Activated naive CD4-positive, alpha-beta T cell treated with anti-CD3 and anti-CD28 coated beads, Interleukin-2, amount 50 U/mL, for 72 hours (primary cell): ENCODE measurements at places on chromosomes 11 and 22. TPM values are rescaled to one million over a fixed set of nuclear protein-coding genes. Genes with fewer than 3 reads are reported as not detected.

DNA sequence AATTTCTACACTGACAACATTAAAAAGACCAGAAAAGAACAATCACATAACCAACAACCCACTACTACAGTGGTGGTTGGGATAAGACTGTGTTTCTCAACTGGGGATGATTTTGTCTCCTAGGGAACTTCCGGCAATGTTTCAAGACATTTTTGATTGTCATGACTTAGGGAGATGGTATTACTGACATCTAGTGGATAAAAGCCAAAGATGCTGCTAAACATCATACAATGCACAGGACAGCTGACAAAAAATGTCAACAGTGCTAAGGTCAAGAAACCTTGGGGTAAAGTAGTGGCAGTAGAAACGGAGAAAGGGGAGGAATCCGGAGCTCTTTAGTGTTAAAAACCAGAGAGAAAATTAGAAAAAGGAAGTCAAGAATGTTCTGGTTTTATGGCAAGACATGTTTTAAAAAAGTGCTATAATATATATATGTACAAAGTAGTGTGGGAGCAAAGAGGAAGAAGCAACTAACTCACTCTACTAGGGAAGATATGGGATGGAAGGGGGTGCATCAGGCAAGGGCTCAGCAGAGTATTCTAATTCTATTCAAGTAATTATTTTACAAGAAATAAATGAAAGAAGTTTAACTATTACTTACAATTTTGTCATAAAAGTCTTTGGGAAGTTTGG, 37.2 kb downstream of the CKAP5 start:
- no peak for DNase-seq

DNA sequence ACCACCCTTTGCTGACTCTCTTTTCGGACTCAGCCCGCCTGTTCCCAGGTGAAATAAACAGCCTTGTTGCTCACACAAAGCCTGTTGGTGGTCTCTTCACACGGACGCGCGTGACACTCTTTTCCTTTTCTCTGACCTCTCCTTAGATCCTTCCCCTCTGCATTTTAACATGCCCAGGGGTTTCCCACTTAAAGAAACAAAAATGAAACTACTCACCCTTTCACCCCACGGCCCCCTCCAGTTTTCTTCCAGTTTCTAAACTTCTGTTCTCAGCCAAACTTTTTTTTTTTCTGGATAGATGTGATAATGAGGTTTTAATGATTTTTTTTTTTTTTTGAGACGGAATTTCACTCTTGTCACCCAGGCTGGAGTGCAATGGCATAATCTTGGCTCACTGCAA, 32.8 kb upstream of the NUP50 start:
- no peak for DNase-seq

DNA sequence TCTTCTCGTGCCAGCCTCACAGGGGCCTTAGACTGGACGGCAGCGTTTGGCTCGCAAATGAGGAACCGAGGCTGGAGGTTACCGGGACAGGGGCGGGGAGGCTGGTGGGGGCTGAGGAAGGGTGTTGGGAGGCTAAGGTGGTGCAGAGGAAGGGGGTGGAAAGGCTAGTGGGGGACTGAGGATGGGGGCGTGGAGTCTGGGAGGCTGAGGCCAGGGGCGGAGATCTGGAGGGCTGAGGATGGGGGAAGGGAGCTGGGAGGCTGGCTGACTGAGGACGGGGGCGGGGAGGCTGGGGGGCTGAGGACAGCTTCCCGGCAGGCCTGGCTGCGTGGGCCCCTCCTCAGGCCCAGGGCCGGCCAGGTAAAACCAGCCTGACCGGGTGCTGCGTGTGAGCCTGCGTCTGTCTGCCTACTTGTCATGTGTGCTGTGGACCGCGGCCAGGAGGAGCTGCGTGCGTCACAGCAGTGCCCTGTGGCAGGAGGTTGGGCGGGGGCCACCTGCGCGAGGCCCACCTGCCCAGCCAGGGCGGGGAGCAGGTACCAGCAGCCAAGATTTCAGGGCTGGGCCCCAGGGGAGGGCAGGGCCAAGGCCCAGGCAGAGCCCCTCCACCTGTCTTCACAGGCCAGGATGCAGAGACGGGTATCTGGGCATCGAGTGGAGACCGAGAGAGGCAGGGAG, 9.4 kb upstream of the PIM3 start:
- no peak for DNase-seq

GRCh38 chr22:36196254-36197064, 5.2 kb downstream of the APOL4 start:
- no peak for DNase-seq

DNA sequence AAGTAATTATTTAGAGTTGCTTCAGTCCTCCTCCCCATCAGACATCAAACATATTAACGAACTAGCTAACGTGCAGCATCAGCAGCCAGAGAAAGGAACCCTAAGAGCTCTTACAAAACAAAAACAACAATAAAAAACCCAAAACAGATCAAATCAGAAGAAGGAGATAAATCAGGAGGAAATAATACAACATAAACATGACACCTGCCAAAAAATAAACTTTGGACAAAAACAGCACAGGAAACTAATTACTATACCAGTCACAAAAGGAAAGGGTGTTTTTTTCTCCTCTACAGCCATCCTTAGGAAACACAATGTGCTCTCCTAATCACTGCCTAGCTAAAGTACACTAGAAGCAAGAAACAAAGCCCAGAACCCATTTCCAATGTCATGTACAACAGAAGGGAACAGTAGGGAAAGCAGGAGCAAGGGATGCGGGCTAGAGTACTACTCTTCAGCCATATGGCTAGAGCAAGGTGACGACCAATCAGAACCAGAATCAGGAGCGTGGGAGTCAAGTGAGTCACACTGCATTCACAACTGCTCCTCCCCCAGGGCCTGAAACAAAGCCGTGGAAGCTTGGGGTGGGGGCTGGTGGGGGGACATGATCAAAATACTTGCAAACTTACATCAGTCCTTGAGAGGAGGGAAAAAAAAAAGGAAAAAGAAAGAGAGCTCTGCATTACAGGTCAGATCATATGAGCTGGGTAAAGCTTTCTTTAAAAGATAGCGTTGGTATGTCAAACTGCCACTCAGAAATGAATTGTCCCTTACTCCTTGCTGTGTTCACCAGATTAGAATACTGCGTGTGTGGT, 60.4 kb downstream of the LARGE2 start:
- no peak for DNase-seq

DNA sequence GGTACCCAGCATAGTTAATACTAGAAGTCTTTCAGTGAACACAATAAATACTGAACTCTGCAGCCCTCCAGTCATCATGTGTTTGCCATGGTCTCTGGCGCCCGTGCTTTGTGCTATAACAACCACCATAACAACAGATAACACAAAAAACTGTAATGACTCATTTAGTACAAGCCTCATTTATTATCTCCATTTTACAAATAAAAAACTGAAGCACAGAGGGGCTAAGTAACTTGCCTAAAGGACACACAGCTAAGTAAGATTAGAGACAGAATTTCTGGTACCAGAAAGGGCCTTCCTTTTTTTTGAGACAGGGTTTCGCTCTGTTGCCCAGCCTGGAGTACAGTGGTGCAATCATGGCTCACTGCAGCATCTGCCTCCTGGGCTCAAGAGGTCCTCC, 19.5 kb downstream of the RBFOX2 start:
- DNase-seq = no peak

- DNase-seq = no peak
These were observed 32.4 kb downstream of the MCAM start for GRCh38 chr11:119284344-119285157.

DNA sequence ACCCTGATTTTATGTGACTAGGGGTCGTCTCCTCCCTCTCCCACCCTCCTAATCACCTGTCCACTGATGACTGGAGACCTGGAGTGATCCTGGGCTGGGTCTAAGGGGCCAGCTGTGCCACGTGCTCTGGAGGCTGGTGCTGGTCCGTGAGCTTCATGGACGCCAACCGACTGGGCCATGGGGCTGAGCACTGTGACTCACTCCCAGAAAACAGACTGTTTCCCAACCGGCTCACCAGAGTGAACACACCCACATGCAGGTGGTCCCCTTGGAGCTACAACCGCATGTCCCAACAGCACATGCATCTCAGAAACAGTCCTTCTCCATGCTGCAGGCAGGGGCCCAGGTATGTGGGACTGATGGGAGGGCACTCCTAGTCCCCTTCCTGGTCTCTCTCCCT, 14.0 kb upstream of the LMO1 start:
- peak; percentile 48 for DNase-seq

- DNase-seq = peak; percentile 48
These were observed 1.2 kb downstream of the MUC5B start for GRCh38 chr11:1224111-1224490.

DNA sequence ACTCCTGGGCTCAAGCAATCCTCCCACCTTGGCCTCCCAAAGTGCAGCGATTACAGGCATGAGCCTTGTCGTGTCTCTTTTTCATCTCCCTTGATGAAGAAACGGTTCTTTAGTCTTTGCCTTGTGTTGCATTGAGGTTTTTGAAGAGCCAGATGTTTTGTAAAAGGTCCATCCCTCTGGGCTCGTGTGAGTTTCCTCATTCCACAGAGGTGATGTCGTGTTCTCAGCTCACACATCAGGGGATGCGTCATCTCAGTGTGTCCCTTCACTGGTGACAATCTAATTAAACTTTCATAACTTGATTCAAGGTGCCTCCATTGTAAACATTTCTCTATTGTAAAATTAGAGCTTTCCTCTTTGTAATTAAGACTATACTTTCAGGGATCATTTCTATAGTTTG, 29.7 kb upstream of the TEF start:
- no peak for DNase-seq

DNA sequence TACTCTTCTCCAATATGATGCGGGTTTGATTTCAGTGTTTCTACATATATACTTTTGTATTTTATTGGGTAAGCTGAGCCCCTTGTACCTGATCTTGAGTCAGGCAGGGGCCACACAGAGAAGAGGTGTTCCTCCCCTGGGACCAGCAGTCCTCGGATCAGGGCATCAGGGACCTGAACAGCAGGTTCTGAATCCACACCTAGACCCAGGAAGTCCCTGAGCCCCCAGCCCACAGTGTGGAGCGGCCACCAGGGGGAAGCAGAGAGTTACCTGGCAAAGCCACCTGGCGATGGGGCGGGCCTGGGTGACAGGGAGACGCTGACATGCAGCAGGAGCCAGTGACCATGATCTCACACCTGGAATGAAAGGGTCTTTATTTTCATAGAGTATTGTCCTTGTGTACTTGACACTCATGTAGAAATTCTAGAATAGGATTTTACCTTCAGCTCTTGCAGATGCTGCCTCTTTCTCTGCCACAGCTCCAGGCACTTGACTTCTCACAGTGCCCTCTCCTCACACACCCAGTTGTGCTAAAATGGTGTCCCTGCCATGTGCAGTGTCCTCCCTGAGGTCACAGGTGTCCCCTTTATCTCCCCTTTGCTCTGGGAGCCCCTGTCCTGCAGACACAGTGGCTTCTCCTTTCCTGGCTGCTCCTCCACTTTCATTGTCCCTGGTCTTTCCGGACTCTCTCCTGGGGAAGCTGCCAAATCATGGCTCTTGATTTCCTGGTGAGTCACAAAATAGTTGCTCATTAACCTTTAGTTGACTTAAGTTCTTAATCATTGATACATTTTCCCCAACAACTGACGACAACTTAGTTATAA, 48.5 kb downstream of the GGTLC2 start:
- DNase-seq = peak; percentile 81

The MS4A7 gene
- not detected for total RNA-seq

The RFPL3 gene
- not detected for total RNA-seq

The LRRC32 gene
- total RNA-seq = 0.43 TPM

The SLC17A6 gene
- total RNA-seq = not detected
